ENCODE measurements at places on chromosomes 2 and 18.

DNA sequence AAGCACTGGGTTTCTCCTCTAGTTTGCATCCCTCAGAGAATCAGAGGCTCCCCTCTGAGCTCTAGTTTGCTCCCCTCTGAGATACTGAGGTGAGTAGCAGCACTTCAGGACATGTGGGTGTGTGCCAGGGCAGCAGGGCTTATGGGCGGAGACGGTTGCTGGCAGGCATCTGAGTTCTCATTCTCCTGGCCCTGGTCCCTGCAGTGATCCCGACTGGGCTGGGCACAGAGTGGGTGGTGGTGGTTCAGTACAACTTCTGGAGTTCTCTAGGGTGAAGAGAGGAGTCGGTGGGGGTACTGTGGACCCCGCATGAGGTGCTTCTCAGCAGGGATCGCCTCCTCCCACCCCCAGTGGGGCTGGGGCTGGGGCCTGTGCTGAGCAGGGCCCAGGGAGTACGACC, 47.9 kb downstream of the BOLA3 start:
- DNase-seq = no peak

DNA sequence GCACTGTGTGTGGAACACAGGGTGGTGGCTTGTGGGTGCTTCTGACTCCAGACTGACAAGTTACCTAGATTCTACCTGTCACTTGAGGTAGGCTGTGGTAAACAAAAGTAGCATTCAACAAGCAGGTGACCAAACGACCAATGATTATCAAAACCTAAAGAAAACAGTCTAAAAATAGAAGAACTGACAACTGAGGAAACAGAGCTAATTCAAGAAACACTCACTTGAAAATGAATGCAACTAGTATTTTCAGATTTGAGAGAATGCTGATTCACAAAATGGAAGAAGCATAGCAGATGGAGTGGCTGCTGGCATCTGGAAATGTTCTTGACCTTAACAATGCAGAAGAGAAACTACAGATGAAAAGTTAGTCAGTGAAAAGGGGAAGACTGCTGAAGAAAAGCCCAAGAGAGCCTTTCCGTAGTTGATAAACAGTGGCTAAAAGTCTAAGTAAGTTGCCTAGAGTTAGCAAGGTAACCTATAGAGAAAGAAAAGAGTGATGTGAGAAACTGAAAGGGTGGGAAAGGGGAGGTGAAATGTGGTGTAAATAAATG, 170.4 kb downstream of the NCK2 start:
- no peak for DNase-seq

- DNase-seq = no peak
Measured at GRCh38 chr2:124967325-124967724, 942.2 kb downstream of the CNTNAP5 start.

- no peak for DNase-seq
Measured at GRCh38 chr2:28590496-28591301, 94.8 kb downstream of the PLB1 start.

DNA sequence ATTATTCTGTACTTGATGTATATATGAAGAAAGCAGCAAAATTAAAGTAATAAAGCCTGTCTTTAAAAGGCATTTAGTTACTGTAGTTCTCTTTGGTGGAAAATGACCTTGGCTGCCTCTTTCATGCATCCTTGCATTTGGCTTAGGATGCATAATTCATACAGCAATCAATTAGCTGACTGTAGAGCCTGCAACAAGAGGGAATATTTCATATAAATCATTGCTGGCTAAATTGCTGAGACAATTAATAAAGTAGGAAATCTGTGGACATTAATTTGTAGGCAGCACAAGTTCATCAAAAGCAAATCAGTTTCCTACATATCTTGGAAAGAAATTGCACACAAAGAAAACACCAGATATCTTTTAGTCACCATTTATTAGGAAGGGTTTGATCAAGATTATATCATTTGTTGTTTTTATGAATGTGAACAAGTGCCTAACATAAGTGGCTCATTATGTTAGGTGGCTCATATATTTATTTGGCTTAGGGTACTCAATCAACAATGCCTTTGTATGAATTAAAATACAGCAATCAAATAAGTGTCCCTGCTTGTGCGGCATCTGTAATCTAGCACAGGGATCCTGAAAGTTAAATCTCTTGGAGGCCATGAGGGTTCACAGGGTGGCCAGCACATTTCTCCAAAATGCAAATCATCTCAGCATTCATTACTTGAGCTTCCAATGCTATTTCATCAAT, 220.4 kb upstream of the SPOPL start:
- DNase-seq = no peak

GRCh38 chr2:26302846-26303245, 43.1 kb upstream of the SELENOI start:
- DNase-seq = no peak

DNA sequence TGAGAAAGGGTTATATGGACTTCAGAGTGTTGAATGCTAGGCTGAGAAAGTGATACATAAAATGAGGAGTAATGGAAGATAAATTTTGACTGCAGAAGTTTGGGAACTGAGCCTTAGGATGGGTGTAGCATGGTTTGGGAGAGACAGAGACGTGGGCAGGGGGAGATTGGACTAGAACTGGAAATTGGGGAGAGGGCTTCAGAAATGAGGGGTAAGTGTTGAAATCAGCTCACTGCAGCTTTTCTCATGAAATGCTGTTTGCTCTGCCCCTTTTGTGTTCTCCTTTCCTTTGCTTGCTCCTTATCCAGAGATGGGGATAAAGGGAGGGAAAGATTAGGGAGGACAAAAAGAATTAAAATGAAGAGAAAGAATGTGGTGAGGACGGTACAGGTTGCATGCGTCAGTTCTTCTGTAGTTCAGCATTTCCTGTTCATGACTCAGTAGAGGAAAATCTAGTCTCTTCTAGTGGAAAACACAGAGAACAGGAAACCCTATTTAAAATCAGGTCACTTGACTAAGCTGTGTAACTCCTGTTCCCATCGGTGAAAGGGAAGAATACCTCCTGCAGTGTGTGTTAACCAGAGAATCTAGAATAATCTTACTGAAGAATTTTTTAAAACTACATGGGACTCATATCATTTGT, 105.6 kb downstream of the CRIM1 start:
- DNase-seq = no peak

DNA sequence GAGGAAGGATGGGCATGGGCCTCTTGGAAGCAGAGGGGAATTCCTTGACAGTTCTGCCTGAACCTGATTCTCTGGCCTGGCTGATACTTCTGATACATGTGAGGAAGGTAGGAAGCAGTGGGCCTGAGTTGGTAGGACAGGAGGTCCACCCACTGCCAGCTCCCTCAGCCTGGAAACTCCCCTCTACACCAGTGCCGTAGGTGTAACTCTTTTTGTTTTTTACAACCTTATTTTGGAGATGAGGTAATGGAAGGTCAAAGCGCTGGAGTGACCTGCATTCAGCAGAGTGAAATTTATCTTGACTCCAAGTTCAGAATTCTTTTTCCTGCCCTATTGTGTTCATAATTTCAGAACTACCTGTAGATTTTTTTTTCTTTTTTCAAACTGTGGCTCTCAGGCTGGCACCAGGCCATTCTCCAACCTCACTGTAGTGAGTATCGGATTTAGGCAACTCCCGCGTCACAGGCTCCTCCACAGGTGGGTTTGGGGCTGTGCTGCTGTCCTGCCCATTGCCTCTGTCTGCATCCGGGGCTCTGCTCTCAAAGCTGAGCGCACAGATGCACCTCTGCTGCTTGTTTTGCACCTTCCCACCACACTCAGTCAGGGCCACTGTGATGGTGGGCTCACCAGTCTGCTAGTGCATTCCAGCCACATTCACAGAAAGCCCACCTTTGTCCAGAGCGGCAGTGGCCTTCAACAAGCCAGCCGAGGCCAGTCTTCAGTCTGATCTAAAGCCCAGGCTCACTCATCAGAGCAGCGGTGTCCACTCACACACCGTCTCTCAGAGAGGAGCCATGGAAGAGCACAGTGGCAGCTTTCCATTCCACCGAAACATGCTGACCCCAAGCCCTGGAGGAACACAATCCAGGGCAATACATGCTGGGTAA, 87.2 kb downstream of the UXS1 start:
- no peak for DNase-seq

- DNase-seq = no peak
Measured at GRCh38 chr2:203804764-203805485, 62.6 kb upstream of the CTLA4 start.

DNA sequence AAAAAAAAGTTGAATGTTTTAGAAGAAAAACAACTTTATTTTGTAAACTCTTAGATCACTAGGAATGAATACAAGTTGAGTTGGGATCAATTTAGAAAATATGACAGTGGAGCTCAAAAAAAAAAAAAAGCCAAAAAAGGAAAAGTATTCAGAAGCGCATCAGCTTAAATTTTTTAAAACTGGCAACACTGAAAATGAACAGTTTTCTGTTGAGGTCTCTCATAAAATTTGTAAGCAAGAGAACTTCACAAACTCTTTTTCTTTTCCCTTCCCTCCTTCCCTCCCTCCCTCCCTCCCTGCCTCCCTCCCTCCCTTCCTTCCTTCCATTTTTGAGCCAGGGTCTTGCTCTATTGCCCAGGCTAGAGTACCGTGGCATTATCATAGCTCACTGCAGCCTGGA, 143.9 kb downstream of the B3GNT2 start:
- DNase-seq = no peak

GRCh38 chr2:200423541-200423940, 86.3 kb downstream of the KCTD18 start:
- DNase-seq = no peak

GRCh38 chr18:35511833-35512232, 14.1 kb upstream of the INO80C start:
- DNase-seq = no peak

- no peak for DNase-seq
Measured at GRCh38 chr2:160326786-160327185, 126.7 kb upstream of the ITGB6 start.

GRCh38 chr18:711310-711656, 1.1 kb downstream of the ENOSF1 start:
- DNase-seq = no peak

- no peak for DNase-seq
Measured at GRCh38 chr18:63552581-63552980, 10.4 kb downstream of the SERPINB12 start.

DNA sequence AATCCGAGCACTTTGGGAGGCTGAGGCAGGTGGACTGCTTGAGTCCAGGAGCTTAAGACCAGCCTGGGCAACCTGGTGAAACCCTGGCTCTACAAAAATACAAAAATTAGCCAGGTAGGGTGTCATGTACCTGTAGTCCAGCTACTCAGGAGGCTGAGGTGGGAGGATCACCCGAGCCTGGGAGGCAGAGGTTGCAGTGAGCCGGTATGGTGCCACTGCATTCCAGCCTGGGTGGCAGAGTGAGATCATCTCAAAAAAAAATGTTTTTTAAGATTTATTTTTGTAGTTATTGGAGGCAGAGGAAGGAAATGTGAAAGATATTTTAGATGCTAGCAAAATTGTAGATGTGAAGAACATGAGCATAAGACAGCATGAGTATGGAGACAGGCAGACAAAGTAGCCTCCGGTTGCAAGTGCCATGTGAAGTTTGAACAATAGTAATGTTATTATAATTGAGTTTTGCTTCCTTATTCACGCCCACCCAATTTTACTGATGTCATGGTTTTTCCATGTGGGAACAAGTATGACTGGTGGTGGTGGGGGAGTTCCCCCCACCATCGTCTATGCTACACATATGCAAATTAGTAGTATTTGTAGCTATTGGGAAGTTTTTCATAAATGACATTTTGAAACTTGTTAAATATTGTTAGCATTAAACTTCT, 18.0 kb downstream of the REL start:
- DNase-seq = no peak

- no peak for DNase-seq
Measured at GRCh38 chr2:51032751-51033330, 909 bp upstream of the NRXN1 start.

GRCh38 chr2:30213326-30213725, 18.0 kb upstream of the LBH start:
- no peak for DNase-seq

- DNase-seq = no peak
Measured at GRCh38 chr18:53402670-53403069, 821.8 kb downstream of the MBD2 start.

GRCh38 chr2:146228466-146229058, 1616.3 kb upstream of the ACVR2A start:
- no peak for DNase-seq

DNA sequence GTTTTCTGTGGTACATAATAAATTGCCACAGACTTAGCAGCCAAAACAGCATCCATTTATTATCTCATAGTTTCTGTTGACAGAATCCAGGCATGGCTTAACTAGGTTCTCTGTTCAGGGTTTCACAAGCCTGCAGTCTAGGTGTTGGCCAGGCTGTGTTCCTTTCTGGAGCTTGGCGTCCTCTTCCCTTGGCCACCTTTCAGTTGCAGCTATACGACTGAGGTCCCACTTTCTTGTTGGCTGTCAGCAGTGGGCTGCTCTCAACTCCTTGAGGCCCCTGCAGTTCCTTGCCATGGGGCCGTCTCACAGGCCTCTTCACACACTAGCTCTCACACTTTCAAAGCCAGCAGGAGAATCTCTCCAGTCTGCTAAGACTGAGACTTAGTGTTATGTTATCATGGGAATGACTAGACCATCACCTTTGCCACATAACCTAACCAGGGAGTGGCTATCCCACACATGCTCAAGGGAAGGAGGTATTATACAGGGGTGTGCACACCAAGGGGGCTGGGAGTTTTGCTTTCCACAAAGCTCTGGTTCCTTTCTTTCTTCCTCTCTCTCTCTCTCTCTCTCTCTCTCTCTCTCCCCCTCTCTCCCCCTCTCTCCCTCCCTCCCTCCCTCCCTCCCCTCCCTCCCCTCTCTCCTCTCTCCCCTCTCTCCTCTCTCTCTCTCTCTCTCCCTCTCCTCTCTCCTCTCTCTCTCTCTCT, 15.8 kb downstream of the RIOK3 start:
- DNase-seq = no peak

DNA sequence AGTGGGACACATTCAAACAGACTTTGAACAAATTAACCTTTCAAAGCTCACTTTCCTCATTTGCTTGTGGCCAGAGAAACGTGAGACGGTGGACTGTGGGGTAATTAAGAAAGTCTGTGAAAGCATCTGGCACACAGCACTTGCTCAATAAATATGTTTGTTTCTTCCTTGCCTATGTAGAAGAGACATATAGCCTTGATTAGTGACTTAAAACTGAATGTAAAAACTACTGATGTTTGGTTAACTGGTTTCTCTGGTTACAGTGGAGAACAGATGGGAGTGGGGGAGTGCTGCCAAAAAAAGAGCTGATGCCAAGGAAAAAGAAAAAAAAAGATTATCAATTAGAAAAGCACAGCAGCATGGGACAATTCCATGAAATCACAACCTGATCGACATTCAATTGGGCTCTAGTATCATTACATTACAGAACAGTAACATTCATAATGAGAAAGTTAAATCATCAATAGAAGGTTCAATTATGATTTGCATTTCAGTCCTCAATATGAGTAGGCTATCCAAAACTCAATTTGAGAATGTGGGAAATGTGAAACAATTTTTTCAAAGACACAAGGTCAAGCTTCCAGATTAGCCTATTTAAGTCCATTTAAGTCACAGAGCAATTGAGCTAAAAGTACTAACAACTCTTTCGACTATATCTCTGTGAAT, 14.7 kb downstream of the CUL3 start:
- no peak for DNase-seq

- DNase-seq = no peak
Measured at GRCh38 chr2:210842896-210843295, 286.5 kb downstream of the CPS1 start.

Measured in GDM1 (cell line).